ENCODE measurements at places on chromosomes 12 and 14.

DNA sequence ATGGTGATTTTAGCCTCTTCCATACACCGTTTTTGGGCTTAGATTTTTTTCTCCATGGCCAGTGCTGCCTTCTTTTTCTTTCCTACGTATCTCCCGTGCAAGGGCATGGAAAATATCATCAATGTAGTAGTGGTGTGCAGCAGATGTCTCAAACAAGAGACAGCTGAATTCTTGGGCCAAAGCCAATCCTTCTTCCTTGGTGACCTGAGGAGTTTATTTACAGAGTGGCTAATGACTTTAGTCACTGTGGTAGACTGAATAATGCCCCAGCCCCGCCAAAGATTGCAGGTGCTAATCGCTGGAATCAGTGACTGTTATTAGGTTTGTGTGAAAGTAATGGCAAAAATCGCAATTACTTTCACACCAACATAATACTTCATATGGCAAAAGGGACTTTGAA is 235.5 kb upstream of the NOS1 start:
- no peak for DNase-seq

GRCh38 chr12:12804432-12804886 is 8.7 kb upstream of the DDX47 start:
- DNase-seq: no peak

- no peak for DNase-seq
These were observed 1621.5 kb upstream of the FLRT2 start for GRCh38 chr14:83908419-83908818.

GRCh38 chr12:71683633-71684032 is 2.2 kb upstream of the TMEM19 start:
- DNase-seq: no peak

DNA sequence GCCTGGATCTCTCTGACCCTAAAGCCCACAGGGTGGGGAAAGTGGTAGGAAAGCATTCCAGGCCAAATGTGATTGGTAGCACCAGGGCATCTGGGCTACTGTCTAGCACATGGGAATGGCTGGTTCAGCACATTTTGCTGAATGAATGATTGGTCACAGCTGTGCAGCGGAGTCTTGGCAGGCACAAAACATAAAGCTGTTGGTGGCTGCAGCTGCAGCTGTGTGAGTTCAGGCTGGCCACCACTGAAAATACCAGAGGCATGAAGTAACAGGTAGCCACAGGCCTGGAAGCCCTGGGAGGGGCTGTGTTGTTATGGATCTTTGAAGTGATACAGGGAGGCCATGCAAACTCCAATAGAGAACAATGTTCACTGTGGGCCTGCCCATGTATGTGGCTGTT is 72.7 kb downstream of the MYRFL start:
- DNase-seq: no peak

- no peak for DNase-seq
These were observed 26.3 kb upstream of the ULK1 start for GRCh38 chr12:131867891-131868675.

DNA sequence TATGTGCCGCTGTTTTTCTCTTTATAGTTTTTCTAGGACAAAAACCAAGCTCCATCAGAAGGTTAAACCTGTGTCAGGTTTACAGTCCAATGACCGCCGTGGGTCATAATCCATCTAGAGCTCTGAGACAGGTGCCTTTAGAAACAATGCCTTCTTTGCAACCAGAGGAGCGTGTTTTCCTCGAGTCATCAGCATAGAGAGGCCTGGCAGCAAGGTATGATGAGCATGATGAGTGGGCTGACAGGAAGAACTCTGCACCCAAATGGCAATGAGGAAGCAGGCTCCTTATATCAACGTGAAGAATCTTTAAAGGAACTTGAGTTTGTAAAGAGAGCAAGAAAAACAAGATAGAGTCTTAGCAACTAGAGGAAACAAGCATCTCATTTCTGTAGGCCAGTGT is 60.5 kb upstream of the NUDT4 start:
- no peak for DNase-seq

GRCh38 chr12:89080793-89081465 is 271.4 kb downstream of the DUSP6 start:
- DNase-seq: no peak
